Epithelial cell of alveolus of lung (primary cell): ENCODE measurements at places on chromosomes 16 and 17. TPM values are rescaled to one million over a fixed set of nuclear protein-coding genes. Genes with fewer than 3 reads are reported as not detected.

HBA1 gene
- total RNA-seq, result not detected in 2 replicates

LDHD gene
- total RNA-seq, result 0.16 and 0.52 TPM in 2 replicates

MYADML2 gene
- not detected in 2 replicates for total RNA-seq

VWA3A gene
- total RNA-seq, result 0.13 TPM in 1 of 2 replicates, not detected in the other

CES1 gene
- 4.7 and 7.8 TPM in 2 replicates for total RNA-seq

GRIN2A gene
- not detected in 2 replicates for total RNA-seq
